Upper lobe of left lung (tissue), 6 donors: ENCODE measurements at places on chromosomes 2 and 18.

DNA sequence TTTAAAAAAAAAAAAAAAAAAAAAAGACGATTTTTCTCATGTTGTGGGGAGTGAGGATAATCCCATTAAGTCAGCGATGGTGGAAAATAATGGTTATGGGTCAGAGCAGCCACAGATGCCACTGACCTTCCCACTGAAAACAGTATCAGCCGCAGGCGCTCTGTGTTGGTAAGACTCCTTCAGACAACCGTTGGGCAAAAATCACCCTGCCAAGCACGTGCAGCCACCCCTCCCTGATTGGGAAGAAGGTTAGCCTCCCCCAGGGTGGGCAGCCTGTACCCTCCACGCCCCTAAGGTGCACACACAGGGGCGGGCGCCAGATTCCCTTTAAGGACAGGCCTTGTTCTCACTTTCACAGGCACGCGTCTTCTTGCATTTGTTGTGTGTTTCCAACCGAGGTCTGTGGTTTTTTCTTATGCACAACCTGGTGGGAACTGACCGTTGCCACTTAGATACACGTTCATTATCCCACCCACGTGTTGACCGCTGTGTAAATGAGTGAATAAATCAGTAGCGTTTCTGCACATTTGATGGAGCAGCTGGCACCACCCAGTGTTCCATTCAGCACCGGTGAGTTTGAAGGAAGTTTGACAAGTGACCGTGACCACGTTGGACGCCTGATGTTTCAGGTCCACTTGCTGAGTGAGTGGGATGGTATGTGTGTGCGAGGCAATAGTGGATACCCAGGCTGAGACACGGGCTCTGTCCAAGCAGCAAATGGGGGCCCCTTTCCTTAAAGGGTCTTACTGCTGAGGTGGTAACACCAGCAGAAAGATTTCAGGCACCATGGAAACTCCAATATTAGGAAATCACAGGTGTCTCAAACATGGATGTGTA, 197.8 kb downstream of the GBX2 start:
- no peak for DNase-seq

GRCh38 chr18:37391698-37392548, 173.7 kb downstream of the CELF4 start:
- DNase-seq = no peak

DNA sequence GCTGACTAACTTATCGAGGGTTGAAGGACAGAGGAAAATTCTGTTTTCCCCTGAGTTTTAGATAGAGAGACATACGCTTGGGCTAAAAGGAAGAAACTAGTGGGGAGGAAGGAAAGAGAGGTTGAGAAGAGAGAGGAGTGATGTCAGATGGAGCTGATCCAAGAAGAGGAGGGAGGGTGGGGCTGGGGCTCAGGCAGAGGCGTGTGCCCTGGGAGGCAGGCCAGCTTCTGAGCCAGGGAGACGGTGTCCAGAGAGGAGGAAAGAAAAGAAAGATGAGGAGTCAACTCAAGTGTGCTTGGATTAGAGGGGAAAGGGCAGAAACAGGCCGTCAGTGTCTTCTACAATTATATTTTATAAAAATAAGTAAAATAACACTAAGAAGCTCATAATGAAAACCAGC, 56.2 kb downstream of the EMILIN2 start:
- DNase-seq = no peak

GRCh38 chr2:109411640-109412325, 202.0 kb downstream of the SEPTIN10 start:
- no peak for DNase-seq

DNA sequence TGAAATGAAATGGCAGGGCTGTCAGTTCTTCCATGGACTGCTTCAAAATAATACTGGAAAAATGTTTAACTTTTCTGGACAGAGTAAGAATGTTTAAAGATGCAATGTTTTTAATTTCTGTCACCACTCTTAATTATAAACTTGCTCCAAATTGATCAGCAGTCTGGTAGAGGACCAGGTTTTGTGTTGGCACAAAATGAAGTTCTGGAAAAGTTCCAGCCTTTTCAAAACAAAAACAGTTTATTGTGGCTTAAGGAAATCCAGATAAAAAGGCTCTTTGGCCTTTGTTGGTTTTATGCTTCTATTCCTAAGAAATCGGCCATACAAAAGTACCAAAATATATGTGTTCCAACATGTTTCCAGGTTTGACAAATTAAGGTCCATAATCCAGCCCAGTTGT, 48.8 kb downstream of the PTRHD1 start:
- no peak for DNase-seq

DNA sequence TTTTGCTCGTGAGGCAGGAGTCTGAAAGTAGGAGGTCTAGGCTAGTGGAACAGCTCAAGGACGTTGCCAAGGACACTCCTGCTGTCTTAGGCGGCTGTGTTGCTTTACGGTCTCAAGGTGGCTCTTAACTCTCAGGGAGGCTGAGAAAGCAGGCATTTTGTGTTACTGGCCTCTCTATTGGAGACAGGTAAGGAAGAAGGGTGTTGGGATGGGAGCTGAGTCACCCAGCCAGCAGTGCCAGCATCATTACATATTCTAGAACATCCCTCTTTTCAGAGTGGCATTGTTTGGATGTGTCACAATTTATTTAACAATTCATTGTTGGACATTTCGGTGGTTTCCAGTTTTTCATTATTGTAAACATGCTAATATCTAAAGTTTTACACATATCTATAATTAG, 30.8 kb upstream of the TMEM214 start:
- no peak for DNase-seq

DNA sequence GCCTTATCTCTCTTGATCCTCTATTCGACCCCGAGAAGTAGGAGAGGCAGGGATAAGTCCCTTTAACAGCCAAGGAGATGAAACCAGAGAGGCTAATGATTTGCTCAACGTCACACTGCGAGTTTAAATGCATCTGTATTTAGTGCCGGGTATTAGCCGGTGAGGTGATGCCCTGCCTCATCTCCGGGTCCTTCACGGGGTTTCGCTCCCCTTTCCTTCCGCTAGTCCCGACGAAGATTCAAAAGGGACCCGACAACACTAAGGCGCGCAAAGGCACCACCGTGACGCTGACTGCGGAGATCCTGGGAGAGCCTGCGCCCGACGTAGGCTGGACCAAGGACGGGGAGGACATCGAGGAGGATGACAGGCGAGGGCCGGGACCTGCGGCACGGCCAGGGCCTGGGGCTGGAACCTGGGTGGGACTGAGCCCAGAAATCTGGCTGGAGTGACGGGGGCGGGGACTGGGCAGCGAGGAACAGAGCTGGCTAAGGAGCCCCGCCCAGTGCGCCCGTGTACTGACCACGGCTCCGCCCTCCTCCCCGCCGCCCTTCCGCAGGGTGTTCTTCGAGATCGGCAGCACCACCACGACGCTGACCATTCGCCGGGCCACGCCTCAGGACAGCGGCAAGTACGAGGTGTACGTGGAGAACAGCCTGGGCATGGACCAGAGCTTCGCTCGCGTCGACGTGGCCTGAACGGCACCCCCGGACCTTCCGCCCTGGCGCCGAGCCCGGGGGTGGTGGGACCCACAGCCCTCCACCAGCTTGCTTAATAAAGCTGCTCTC, 1.0 kb upstream of the GMPPA start:
- DNase-seq = peak; percentile 95
